ENCODE measurements at places on chromosomes 12 and 14.

- DNase-seq = no peak
These were observed 11.2 kb downstream of the CEP170B start for GRCh38 chr14:104876251-104876699.

GRCh38 chr12:124147575-124147974 lies 147.3 kb upstream of the RFLNA start:
- DNase-seq = no peak

DNA sequence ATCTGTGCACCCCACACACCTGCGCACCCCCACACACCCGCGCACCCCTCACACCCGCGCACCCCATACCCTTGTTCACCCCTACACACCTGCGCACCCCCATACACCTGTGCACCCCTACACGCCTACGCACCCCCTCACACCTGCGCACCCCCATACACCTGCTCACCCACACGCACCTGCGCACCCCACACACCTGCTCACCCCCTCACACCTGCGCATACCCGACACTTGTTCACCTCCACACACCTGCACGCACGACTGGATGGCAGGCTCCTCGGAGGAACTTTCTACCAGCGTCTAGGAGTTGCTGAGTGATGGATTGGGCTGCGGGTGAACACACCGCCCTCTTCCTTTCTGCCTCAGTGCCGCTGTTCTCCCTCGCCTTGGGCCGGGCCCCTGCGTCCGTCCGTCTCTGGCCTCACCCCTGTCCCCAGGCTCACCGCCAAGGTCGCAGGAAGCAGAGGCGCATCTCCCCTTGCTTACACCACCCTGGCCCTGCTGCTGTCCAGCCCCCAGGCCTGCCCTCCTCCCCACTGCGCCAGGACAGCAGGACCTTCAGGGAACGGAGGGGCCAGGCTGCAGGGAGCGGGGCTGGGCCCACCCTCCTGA lies 20.7 kb upstream of the TMEM106C start:
- no peak for DNase-seq

GRCh38 chr14:58783792-58784511 lies 146.2 kb downstream of the DACT1 start:
- DNase-seq = no peak

GRCh38 chr14:33859306-33859705 lies 91.6 kb downstream of the EGLN3 start:
- DNase-seq = peak; percentile 40

- no peak for DNase-seq
These were observed 268.1 kb downstream of the IPO8 start for GRCh38 chr12:30427555-30427954.

GRCh38 chr12:1773937-1774655 lies 46.3 kb upstream of the LRTM2 start:
- no peak for DNase-seq

- no peak for DNase-seq
These were observed 2.0 kb downstream of the RIPK3 start for GRCh38 chr14:24337824-24338175.

DNA sequence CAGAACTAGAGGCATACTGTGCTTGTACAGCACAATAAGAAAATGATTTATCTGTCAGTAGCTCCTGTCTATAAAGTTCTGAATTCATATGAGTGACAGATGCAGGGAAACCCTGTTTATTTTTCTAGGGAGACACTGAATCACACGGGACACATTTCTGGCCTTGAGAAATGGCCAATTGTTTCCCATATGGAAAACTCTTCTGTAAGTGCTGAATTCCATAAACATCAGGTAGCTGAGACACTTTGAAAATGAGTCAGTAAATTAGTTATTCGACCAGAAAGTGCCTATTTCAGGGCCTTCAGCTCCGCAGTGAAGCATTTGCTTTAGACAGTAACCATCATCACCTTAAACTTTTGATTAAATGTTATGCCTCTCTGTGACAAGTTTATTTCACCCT lies 184.4 kb downstream of the TMEM132D start:
- DNase-seq = no peak

DNA sequence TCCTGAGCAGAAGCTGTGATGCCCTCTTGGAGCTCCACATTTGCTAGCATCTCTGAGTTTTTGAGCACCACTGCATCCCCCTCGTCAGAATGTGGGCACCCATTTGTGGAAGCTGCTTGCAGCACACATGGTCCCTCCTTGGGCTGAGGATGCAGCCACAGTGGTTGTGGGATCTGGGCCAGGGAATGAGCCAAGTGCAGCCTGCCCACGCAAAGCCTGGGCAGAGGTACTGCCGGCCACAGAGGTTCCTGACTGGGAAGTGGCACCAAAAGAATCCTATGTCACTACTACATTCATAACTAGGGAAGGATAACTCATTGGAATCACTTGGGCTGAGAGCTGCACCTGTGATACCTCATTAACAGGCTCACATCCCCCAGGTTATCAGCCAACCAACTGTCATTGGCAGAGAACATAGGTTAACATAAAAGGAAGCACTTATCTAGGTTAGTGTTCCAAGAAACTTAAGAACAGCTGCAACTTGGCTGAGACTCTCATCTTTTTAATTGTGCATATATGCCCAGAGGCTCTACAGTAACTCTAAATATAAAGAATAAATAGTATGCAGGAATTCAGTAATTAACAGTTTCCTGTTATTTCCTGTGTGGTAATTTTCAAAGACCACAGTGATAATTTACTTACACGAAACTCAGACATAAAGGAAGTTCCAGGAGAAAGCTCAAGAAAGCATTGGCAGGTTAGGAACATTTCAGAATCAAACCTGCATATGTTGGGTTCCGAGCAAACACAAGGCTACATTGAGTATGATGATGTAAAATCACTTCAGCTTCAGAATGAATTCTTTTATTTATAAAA lies 145.3 kb downstream of the BCAT1 start:
- DNase-seq = no peak

- DNase-seq = no peak
These were observed 2.8 kb downstream of the ZFP36L1 start for GRCh38 chr14:68789821-68790643.

DNA sequence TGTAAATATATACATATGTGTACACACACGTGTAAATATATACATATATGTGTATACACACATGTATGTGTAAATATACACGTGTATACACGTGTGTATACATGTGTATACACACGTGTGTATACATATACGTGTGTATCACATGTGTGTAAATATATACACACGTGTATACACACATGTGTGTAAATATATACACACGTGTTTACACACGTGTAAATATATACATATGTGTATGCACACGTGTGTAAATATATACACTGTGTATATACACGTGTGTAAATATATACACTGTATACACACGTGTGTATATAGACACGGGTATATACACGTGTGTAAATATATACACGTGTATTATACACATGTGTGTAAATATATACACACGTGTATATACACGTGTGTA lies 71.7 kb downstream of the RPAP3 start:
- DNase-seq = no peak

- no peak for DNase-seq
These were observed 332.3 kb downstream of the EGLN3 start for GRCh38 chr14:33618361-33619105.

GRCh38 chr14:20642182-20642581 lies 691 bp upstream of the OR6S1 start:
- DNase-seq = no peak

DNA sequence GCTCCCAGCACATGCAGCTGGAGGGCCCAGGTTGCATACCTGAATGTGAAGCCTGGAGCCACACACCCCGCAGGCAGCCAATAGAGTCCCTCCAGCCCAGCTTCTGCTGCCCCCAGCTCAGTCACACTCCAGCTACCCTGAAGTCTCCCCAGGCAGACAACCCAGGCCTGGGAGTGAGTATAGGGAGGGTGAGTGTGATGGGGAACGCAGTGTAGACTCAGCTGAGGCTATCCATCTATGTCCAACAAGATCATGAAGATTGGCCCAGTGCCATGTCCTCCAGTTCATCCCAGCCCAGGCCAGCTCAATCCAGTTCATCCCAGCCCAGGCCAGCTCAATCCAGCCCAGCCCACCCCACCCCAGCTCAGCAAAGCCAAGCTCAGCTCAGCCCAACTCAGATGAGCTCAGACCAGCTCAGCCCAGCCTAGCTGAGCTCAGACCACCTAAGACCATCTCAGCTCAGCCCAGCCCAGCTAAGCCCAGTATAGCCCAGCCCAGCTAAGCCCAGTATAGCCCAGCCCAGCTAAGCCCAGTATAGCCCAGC lies 330.4 kb downstream of the TMEM121 start:
- DNase-seq = no peak

- no peak for DNase-seq
These were observed 13.2 kb upstream of the KRT80 start for GRCh38 chr12:52204931-52205505.

- DNase-seq = no peak
These were observed 503.0 kb upstream of the LMO3 start for GRCh38 chr12:17108877-17109541.

GRCh38 chr12:66636771-66637170 lies 42.1 kb downstream of the GRIP1 start:
- no peak for DNase-seq

GRCh38 chr12:112711507-112711906 lies 80.0 kb upstream of the RPH3A start:
- DNase-seq = no peak

DNA sequence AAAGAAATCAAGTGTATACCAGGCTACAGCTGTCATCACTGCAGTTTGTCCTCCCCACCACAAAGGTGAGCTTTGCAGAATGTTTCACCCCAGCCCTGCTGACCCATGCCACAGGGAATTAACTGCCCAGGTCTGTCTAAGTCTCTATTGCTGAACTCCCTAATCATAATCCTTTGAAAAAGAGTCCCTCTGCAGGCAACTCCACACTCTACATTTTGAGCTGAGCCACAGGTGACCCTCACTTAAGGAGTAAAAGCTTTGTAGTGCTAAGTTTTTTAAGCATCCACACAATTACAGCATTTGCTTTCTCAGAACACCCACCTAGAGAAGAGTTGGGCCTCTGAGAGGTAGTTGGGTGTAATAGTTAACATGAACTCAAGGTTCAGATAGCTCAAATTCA lies 90.0 kb downstream of the C12orf50 start:
- no peak for DNase-seq

DNA sequence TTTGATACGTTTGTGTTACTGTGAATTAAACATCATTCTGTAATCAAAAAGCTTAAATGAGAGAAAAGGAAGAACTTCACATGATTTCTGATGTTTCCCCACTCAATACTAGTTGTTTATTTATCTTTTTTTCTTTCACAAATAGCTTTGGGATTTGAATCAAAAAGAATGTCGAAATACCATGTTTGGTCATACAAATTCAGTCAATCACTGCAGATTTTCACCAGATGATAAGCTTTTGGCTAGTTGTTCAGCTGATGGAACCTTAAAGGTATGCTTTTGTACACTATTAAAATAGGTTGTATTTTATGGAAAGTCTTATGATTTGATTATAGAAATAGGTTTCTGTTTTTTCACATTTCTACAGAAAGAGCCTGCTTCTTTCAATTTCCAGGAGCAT lies 41.5 kb downstream of the APAF1 start:
- DNase-seq = no peak

GRCh38 chr12:10362828-10363657 lies 26.8 kb downstream of the KLRK1 start:
- peak; percentile 83 for DNase-seq

DNA sequence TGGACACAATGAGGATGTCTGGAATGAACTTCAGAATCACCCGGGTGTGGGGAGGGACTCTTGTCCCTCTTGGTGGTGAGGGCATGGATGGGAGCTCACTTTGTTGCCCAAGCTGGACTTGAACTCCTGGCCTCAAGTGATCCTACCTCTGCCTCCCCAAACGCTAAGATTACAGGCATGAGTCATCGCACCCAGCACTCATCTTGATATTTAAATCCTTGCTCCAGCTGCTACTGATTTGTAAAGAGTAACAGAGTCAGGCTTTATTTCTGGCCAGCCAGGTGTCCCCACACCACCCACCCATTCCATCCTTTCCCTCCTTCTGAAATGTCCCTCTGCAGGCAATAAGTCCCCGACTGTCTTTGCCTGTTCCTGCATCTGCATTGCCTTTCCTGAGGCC lies 4.9 kb downstream of the DDX54 start:
- DNase-seq = no peak

DNA sequence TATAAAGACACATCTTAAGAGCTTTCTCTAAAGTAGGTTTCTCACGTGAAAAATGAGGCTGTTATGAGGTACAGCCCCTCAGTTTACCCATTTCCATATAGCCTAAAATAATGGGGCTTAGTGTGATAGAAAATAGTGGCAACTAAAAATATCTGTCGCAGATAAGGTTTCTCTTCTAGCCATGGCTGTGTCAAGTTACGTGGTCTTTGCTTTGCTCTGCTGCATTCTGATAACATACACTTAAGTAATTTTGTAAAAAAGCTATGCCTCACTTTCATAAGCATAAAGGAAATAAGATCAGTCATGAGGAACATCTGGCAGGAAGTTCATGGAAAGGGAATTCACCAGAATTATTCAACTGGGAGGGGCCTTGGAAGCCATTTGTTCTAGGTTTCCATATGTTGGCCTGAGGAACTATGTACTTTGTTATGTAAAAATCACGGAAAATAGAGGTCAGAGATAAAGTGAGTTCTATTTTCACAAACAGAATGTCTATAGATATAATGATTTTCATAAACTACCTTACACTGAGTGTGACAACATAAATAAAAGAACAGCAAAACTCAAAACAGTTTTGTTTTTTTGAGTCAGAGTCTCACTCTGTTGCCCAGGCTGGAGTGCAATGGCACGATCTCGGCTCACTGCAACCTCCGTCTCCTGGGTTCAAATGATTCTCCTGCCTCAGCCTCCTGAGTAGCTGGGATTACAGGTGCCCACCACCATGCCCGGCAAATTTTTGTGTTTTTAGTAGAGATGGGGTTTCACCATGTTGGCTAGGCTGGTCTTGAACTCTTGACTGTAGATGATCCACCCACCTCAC lies 195.6 kb upstream of the KRR1 start:
- peak; percentile 8 for DNase-seq

GRCh38 chr12:29612912-29613311 lies 115.4 kb upstream of the OVCH1 start:
- no peak for DNase-seq

DNA sequence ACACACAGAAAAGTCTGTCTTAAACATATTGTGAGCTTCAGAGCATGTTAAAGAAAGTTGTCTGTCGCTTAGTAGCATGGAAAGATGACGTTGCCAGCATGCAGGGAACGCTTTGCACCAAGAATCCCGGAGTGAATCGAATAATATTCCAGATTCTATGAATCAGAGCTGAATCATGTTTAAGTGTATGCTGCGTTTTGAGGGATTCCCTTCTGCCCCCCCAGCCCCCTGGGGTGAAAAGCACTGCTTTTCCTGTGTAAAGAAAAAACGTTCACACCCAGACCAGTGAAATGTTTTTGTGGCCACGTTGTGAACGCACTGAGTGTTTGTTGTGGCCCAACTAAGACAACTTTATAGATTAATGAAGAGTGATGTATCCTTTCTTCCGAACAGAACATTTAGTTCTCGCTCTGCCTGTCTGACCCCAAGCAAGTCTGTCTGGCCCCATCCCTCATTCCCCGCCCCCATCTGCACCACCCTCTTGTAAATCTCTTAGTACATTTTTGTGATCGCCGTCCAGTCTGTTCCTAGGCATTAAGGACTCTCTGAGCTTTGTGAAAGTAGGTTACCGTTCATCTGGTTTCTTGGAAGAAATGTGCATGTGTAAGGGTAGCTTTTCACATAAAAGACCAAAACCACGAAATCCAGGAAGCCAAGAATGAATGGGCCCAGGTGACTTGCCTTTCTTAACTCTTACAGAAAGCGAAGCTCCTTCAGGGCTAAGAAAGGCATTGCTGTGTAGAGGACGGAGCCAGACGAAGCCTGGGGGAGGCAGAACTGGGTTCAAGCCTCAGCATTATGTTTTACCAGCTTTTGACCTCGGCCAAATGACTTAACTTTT lies 103.0 kb downstream of the SAMD4A start:
- DNase-seq = no peak

GRCh38 chr14:85912141-85912540 lies 382.2 kb downstream of the FLRT2 start:
- no peak for DNase-seq
